ENCODE measurements at places on chromosomes 16 and 17.

DNA sequence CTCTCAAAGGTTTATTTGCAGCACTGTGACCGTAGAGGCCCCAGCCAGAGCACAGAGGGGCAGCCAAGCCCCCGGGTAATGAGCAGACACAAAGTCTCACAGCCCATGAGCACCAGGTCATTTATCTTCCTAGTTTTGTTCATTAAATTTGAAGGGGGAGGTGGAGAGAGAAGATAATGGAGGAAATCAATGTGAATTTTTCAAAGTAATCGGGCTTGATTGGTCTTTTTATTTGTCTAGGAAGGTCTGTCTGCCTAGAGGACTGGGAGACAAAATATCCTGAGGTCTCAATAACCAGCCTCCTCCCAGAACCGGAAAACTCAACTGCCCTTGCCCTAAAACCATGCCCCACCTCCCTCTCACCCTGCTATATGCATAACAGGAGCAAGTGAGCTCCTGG, 189.0 kb downstream of the SLC39A11 start:
- DNase-seq = no peak

- DNase-seq = no peak
Observed at GRCh38 chr16:58035356-58036170, 10.0 kb downstream of the MMP15 start.

- no peak for DNase-seq
Observed at GRCh38 chr17:40577611-40578065, 12.4 kb upstream of the CCR7 start.

DNA sequence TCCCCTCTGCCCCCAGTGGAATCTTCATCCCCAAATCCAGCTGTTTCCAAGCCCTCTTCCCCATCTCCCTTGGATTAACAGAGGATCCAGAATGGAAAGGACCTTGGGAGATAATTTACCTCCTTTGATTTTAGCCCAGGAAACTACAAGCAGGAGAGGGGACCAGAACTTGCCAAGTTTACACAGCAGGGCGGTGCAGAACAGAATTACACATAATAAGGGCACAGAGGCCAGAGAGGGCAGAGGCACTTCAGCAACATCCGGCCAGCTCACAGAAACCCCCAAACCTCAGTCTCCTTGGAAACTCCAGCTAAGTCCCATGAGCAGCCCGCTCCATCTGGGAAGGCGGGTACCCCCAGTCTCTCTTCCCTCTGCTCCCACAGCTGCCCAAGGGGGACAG, 27.2 kb downstream of the PEMT start:
- no peak for DNase-seq

DNA sequence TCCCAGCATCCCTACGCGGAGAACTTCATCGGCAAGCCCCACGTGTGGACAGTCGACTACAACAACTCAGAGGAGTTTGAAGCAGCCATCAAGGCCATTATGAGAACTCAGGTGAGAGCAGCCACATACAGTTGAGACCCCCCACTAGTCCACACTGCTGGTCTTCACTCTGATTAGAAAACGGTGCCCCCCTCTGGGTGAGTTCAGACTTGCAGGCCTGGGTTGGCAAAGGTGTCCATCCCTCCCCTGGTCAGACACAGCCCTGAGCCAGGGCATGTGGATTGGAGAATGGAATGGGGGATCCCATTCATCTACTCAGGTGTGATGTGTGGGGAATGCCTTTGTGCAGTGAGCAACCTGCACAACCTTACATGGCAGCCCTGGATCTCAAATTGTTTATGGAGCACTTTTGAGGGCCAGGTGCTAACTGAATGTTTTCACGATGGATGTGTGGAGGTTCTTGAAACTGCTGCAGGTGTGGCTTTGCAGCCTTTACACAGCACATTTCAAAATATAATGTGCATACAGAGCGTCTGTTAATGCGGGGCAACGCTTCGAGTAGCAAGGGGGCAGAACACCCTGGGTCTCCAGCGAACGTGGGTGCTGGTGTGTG, 72.6 kb downstream of the MGAT5B start:
- no peak for DNase-seq

DNA sequence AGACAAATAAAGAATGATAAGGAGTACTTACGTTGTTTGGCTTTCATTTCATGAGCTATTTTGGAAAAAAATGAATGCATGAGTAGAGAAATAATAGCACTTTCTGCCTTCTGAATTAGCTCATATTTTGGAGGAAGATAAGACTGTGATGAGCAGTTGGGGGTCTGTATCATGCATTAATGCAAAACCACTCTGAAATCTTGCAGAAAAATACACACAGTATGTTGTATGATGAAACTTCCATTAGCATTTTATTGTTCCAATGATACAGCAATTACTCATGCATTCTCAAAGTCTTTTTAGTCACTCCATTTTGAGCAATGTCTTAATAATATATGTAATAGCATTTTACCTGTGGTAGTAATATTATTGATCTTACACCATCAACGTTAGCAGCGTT, 571.0 kb downstream of the CDH8 start:
- DNase-seq = no peak

GRCh38 chr16:85276721-85277120, 164.4 kb upstream of the CIBAR2 start:
- DNase-seq = no peak

GRCh38 chr16:19138601-19139000, 24.8 kb downstream of the ITPRIPL2 start:
- DNase-seq = no peak

DNA sequence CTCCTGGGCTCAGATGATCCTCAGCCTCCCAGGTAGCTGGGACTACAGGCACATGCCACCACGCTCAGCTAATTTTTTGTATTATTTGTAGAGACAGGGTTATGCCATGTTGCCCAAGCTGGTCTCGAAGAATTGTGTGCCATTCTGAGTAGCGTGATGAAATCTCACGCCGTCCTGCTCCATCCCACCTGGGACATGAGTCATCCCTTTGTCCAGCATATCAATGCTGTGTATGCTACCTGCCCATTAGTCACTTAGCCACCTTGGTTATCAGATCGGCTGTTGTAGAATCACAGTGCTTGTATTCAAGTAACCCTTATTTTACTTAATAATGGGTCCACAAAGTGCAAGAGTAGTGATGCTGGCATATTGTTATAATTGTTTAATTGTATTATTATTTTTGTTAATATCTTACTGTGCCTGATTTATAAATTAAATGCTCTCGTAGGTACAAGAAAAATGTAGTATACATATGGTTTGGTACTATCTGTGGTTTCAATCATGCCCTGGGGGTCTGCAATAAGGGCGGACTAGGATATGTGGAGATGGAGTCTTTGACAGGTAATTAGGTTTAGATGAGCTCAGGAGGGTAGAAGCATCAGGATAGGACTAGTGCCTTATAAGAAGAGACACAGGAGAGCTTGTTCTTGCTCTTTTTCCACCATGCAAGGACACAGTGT, 26.6 kb upstream of the SLC13A2 start:
- no peak for DNase-seq

DNA sequence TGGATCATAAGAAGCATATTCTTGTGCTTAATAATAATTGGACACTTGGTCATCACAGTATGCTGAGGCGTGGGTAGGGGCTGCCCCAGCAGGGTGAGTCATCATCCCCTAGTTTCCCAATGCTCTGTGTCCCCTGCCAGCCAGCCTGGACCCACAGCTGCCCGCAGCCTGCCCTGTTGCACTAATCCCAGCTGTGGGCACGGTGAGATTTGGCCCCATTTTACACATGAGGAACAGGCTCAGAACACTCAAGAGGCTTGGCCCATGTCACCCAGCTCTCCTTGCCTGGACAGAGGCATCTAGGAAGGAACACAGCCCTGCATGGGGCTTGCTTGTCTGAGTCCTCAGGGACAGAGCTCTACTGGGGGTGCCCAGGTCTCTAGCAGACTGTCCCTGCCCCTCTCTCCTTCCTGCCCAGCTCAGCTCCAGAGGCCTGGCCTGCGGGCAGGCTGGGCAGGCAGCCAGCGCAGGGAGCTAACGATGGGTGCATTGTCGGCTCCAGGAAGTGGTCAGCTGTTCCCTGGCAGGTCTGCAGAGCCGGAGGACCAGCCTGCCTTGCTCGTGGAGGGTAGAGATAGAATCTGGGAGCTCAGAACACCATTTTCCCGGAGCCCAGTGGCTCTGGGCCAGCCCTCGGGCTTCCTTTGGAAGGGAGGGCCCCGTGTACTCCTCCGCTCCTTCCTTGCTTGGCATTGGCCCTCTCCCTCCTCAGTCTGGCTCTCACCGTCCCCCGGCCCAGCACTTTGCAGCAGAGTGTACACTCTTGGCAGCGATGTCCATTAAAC, 189.4 kb downstream of the RAB11FIP4 start:
- peak; percentile 72 for DNase-seq

DNA sequence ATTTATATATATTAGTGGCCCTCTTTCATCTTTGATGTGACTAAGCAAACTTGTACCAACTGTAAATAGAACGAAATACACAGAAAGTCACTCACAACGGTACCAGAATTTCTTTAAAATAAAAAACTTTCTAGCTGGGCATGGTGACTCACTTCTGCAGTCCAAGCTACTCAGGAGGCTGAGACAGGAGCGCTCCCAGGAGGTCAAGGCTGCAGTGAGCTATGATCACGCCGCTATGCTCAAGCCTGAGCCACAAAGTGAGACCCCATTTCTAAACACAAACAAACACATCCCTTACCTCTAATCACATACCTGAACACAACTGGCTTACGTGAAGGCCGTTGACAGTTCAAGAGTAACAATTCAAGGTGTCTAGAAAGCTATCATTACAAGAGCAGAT, 29.7 kb downstream of the STAT5B start:
- no peak for DNase-seq

DNA sequence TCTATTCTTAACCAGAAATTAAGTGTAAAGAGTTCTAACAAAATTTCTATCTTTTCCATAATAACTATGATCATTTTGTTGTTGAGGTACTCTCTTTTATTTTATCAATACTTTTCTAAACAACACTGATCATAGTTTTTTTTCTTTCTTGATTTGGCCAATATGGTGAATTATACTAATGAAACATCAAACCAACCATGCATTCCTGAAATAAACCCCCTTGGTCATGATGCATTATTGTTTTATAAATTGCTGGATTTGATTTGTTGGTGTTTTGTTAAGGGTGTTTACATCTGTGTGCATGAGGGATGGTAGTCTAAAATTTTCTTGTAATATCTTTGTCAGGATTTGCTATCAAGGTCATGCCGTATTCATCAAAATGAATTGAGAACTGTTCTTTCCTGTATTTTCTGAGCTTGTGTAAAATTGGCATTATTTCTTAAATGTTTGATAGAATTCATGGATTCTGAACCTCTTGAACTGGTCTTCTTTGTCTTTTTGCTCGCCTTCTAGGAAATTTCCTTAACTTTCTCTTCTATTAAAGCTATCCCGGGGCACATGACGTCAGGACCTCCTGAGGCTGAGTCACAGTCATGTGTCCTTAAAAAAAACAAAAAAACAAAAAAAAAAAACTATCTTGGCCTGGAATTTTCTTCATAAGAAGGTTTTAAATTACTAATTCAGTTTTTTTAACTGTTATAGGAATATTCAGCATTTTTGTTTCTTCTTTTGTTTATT, 3.9 kb upstream of the TRIM25 start:
- no peak for DNase-seq

GRCh38 chr17:4175921-4176807, 33.2 kb downstream of the CYB5D2 start:
- no peak for DNase-seq

DNA sequence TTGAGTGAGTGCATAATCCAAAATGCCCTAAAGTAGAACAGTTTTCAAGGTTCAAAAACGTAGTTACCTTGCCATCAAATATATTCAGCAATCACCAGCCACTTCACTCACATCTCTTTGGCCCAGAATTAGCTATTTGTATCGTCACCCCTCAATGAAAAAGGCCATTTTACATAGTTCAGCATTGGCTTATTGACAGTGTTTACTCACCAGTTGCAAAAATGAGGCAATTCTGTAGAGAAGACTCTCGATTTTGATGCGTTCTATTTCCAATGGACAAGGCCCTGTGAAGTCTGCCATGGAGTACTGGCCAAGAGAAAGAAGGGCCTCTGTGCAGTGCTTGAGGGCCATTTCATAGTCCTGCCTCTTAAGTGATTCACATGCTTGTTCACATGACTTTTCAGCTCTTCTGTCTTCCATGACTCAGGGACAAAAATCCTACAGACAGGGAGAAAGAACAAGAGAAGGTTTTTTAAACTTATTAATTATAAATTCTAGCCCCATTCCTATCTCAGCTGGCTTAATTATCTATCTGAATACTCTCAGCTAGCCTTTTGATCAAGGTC, 26.5 kb downstream of the HELZ start:
- peak; percentile 64 for DNase-seq

GRCh38 chr16:22330326-22330725, 33.1 kb downstream of the POLR3E start:
- no peak for DNase-seq

DNA sequence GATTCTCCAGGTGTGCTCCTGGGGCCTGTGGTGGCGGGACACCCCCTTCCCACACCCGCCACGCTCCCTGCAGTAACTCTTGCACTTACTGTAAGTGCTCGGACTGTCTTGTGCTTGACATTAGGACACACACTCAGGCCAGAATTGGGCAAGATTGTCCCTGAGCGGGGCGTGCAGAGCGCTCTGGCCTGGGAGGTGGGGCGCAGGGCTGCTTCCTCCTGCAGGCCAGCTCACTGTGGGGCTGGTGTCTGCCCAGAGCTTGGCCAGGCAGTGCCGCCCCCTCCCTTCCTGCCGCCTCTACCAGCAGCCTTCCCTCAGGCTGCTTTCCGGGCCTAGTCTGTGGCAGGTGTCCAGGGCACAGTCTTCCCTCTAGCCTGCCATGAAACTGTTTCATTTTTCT, 6.1 kb upstream of the ATP6V0C start:
- DNase-seq = no peak

DNA sequence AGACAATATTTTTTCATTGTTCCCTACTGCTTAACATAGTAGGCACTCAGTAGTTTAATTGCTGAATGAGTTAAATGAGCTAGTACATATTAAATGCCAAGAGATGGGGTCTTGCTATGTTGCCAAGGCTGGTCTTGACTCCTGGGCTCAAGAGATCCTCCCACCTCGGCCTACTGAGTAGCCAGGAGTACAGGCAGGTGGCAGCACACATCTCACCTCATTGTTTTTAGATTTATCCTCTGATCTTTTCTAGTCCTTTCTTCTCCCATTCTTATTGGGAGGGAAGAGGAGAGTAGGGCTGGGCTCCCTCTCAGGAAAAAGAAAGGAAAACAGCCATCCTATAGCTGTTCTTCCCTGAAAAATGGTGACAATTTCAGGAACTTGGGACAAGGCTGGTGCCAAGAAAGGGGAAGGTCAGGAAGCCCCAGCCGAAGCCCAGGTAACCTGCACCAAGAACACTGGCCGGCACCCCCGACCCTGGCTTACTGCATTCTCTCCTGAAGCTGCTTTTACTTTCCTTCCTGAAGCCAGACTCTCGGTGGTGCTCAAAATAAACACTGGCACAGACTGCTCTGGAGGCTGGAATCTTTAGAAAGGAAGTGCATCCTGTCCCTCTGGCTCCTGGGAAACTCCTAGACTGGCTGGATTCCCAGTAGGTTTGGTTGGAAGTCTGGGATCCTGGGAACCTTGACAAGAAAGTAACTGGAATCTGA, 2.7 kb downstream of the TNFAIP1 start:
- DNase-seq = no peak

DNA sequence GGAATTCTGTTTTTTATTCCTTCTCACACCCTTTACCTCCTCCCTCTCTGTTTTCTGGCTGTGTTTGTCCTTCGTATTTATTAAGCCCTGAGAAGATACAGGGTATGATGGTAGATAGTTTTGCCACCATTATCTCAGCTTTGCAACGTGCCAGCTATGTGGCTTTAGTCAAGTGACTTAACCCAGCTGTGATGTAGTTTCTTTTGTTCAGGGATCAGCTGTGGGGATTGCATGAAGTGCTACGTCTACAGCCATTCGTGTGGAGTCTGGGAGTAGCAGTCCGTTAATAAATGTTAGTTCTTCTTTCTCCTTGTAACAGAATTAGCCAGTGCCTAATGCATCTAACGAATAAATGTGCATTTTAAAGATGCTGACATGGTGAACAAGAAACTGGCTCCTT, 128.4 kb downstream of the HAPSTR1 start:
- peak; percentile 43 for DNase-seq

Data from globus pallidus (tissue), 1 donor.